ENCODE measurements at places on chromosomes 6 and 20. TPM values are rescaled to one million over a fixed set of nuclear protein-coding genes. Genes with fewer than 3 reads are reported as not detected.

DNA sequence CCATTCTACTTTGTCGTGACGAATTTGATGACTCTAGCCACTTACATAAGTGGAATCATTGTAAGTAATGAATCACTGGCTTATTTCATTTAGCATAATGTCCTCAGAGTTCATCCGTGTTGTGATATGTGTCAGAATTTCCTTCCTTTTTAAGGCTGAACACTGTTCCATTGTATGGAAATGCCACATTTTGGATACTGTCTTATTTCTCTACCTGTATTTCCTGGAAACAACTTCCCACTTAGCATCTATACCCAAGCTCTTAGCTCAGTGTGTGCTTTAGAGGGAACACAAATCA, 28.8 kb upstream of the GGTLC1 start:
- no peak for DNase-seq

GRCh38 chr6:123655521-123656306, 19.0 kb upstream of the TRDN start:
- DNase-seq = no peak

GRCh38 chr6:91566467-91566866, 979.6 kb upstream of the MAP3K7 start:
- no peak for DNase-seq

GRCh38 chr6:33171016-33171879, 21.0 kb downstream of the COL11A2 start:
- peak; percentile 62 for DNase-seq

- DNase-seq = no peak
Measured at GRCh38 chr6:67881706-67882065, 753.4 kb upstream of the ADGRB3 start.

GRCh38 chr6:95648636-95649035, 71.3 kb downstream of the MANEA start:
- DNase-seq = no peak

GRCh38 chr20:34491226-34491931, 24.8 kb upstream of the DYNLRB1 start:
- DNase-seq = no peak

GRCh38 chr6:153340568-153340967, 209.5 kb upstream of the RGS17 start:
- no peak for DNase-seq

DNA sequence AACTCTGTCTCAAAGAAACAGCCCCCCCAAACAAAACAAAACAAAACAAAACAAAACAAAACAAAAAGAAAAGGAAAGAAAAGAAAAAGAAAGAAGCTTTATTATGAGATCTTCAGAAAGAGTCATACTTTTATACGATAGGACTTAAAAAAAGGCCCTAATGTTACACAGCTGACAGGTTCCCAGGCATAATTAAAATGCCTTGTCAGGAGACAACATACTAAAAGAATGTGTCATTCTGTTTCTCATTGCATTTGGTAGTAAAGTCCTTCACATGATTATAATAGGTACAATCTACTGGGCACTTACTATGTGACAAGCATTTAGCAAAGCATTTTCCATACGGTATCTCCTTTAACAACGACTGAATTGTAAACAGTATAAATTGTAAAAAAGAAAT, 36.4 kb upstream of the RPN2 start:
- DNase-seq = no peak

The ID4 gene
- 3.5 TPM for total RNA-seq

The GNRH2 gene
- total RNA-seq = not detected

The CTCFL gene
- 14.2 TPM for total RNA-seq

Data from H7 (cell line).